ENCODE measurements at places on chromosomes 13 and 19.

DNA sequence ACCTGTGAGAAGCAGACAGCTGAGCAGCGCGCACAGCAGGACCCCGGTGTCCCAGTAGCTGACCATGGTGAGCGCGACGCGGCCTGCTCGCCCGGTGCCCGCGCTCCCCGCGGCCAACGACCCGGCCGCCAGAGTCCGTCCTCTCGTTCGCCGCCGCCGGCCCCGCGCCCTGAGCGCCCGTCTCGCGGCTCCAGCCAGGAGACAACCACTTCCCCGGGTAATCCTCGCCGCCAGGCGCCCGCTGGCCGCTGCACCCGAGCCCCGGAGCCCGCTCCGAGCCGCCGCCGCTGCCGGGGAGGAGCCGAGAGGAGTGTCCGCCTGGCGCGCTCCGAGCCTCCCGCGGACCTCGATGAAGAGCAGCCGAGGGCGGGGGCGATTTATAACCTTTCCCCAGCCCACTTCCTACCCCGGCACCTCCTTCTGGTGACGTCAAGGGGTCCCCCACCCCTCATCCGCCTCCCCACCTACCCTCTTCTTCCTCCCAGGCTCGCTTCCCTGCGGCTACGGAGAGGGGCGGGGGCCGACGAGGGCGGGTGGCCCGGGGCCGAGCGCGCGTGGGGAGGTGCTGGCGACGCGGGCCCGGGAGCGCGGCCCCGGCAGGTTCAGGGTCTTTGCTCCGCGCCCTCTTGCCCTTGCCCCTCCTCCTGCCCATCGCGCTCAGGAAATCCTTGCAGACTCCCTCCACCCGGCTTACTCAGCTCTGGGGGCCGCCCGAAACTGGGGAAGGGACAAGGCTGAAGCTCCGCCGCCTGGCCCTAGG, at the start of gene FLT1:
FLT1 (minus strand) TSS at position 351 of the 760 bp plus-strand sequence; CDS start at position 66, 285 bp downstream.
- peaks cover 6% of the 10 kb centered on the region for H3K27me3 ChIP-seq
- no peak within 1 kb of the TSS for H3K27ac ChIP-seq
- DNase-seq: peak; percentile 10
- no peaks in the 10 kb centered on the region for H3K36me3 ChIP-seq
- no peak within 1 kb of the TSS for H3K4me3 ChIP-seq
- peaks cover 3% of the 10 kb centered on the region for H3K4me1 ChIP-seq

- no peak for DNase-seq
- H3K36me3 ChIP-seq: no peaks in the 10 kb centered on the region
- H3K4me3 ChIP-seq: no peak overlapping the region
- no peaks in the 10 kb centered on the region for H3K27me3 ChIP-seq
Observed at GRCh38 chr19:13190781-13191540, 40.8 kb downstream of the IER2 start.

GRCh38 chr13:30873499-30873898, 32.6 kb upstream of the MEDAG start:
- no peaks in the 10 kb centered on the region for H3K4me1 ChIP-seq
- H3K27me3 ChIP-seq: no peaks in the 10 kb centered on the region
- no peaks in the 10 kb centered on the region for H3K36me3 ChIP-seq
- no peak for DNase-seq
- H3K4me3 ChIP-seq: no peak overlapping the region

DNA sequence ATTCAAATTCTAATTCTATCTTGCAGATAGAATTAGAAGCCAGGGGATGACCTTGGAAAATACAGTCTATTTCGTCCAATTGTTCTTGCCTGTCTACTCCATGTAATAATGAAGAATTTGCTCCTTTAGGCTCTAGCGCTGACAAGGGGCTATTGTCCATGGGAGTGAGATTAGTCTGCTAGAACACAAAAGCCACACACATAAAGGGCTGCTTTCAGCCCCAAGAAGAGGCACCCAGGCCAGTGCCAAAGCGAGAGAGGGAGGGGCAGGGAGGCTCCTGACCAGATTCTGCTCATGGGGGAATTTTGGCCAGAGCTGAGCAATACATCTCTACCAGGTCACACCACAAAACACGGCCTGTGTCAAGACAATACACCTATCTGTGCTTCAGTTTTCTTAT, 1306.9 kb downstream of the UQCRFS1 start:
- H3K36me3 ChIP-seq: no peaks in the 10 kb centered on the region
- DNase-seq: no peak
- H3K4me1 ChIP-seq: no peaks in the 10 kb centered on the region
- no peaks in the 10 kb centered on the region for H3K27me3 ChIP-seq
- H3K4me3 ChIP-seq: no peak overlapping the region

Measured in CD4-positive, alpha-beta memory T cell (primary cell).